ENCODE measurements at places on chromosomes 6 and 20.

DNA sequence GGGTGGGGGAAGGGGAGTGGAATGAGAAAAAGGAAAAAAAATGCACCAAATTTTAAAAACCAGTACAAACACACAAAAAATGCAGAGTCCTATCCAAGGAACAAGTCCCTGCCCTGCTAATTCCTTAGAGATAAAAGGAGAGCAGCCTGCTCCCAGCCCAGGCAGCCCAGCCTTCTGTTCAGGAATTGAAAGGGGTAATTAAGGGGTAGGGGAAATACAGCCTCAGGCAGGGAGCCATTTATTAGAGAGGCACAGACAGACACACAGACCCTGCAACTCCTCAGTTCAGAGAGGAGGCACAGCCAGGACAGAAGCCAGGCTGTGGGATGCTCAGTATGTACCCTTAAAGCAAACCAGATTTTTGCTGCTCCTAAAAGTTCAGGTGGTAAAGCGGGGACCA lies 137.2 kb downstream of the EYA2 start:
- DNase-seq = no peak

- peak; percentile 59 for DNase-seq
Measured at GRCh38 chr20:49675368-49676151, 38.1 kb downstream of the B4GALT5 start.

- no peak for DNase-seq
Measured at GRCh38 chr6:157049133-157049532, 272.0 kb downstream of the ARID1B start.

DNA sequence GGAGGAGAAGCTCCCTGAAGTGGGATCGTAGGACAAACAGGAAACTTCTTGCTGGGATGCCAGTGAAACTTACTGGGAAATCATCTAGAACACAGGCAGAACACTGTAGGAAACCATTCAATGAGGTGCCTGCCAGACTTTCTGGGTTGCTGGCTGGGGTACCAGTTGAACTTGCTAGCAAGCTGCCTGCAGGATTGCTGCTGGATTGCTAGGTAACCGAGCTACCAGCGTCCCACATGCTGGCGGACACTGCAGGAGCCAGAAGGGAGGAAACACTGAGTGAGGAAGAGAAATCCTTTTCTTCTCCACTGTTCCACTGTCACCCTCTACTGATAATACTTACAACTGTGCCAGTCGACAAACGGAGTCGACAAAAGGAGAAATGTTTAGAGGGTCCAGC lies 91.3 kb upstream of the SLC35B3 start:
- DNase-seq = no peak

DNA sequence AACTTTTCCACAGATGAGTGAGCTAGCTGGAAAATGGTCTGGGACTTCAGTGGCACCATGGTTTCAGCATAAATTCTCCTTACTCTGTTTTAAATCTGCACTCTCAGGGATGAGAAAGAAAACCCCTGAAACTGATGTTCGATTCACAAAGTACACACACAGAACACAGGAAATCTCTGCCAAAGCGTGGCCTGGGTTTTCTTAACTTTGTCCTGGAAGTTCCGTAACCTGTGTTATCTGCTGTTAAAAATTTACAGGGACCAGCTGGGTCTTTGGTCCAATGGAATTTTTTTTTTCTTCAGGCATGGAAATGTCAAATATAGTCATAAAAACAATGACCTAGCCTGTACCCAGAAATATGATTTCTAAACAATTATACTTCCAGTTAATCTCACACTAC lies 7.3 kb downstream of the SCML4 start:
- DNase-seq = no peak

DNA sequence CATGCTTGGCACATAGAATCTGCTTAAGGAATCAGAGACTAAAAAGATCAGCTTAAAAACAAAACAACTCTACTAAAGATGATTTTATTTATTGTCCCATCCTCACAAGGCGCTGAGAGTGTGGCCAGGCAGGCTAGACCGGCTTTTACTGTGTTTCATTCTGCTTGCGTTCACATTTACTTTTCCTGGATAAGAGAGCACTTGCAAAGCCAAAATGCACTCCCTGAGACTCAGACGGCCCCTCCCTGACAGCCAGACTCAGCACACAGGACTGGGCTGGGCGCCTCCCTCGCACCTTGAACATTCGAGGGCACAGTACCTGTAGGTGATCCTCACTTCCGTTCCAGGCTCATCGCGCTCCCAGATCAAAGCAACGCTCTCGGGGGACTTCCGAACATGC lies 10.2 kb downstream of the ACSS1 start:
- DNase-seq = no peak

- peak; percentile 30 for DNase-seq
Measured at GRCh38 chr6:89970609-89971337, 76.5 kb downstream of the GJA10 start.

DNA sequence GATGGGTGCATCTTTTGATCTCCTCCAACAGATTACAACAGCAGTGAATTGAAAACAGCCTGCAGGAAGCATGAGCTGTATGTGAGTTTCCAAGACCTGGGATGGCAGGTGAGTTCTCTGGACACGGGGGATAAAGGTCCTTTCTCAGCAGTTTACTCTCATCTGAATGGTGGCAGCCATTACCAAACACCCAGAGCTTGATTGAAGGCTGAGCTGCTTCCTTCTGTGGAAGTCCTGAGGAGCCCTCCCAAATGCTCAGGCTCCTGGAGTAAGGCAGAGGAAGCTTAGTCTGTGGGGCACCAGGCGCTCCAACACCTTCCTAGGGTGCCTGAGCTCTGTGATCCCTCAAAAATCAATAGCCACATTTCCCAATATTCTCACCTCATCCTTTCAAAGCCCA lies 31.5 kb downstream of the TXNDC5 start:
- DNase-seq = no peak

GRCh38 chr6:113650610-113650979 lies 206.6 kb upstream of the MARCKS start:
- no peak for DNase-seq

DNA sequence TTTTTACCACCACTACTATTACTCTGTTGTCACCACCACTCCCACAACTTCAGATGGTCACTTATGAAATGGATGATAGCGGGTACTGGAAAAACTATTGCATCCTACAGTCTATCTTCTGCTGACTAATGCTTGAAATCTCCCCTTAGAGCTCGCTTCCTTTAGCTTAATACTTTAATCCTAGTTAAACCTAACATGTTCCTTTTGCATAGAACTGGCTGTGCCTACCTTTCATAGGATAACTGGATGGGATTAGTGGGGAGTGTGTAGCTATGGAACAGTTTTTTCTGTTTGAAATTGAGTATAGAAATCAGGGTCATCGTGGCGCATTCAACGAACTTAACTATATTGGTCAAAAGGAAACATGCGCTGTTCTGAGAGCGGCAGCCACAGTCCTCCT lies 294.7 kb downstream of the FARS2 start:
- no peak for DNase-seq

GRCh38 chr20:47765691-47766594 lies 19.3 kb downstream of the SULF2 start:
- no peak for DNase-seq

- no peak for DNase-seq
Measured at GRCh38 chr6:79802657-79803300, 144.6 kb downstream of the ELOVL4 start.

- DNase-seq = no peak
Measured at GRCh38 chr20:36544134-36545018, 3.1 kb downstream of the MYL9 start.

- DNase-seq = no peak
Measured at GRCh38 chr6:3037638-3038365, 30.5 kb upstream of the RIPK1 start.

DNA sequence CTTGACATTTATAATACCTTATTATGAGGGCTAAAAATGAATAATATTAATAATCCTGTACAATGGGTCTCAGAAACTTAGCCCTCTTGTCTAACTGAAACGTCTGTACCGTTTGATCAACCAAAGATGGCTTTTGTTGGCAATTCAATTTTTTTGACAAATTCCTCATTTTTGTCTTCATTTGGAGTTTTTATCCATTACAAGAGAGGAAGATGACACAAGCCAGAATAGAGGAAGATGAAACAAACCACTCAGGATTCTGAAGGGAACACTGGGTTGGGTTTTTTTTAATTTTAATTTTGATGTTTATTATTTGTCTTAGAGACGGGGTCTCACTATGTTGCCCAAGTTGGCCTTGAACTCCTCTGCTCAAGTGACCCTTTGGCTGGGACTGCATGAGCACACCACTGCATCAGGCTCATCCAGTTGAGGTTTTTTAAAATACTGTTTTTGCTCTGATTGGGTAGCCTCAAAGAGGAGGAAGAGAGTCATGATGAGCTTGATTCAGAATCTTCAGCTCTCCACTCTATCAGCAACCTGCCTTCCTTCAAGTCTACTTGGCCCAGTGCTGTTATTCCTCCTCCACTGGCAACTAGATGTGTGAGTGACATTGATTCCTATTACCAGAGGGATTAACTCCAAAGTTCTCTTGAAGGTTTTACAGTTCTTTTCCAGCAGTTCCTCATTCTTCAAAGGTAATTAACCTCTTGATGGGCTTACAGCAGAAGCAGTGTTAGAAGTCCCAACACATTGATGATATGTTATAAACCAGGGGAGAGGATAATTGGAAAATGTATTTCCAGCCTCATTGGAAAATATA lies 71.3 kb downstream of the ATXN1 start:
- no peak for DNase-seq

DNA sequence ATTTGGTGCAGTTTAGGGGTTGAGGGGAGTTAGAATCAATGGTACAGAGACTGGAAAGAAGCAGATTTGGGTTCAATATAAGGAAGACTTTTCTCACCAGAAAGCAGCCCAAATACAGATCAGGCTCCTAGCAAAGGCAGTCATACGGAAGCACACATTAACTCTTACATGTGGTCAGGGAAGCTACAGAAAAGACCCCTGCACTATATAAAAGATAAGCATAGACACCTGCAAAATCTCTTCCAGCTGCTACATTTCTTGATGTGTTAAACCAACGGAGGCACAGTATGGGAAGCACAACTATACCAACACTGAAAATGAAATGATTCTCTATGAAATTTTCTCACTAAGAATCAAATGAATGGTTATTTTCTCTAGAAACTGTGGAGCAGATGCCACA lies 150.8 kb downstream of the GMDS start:
- DNase-seq = no peak

GRCh38 chr20:24392612-24393011 lies 76.8 kb upstream of the SYNDIG1 start:
- no peak for DNase-seq

GRCh38 chr20:54004445-54004844 lies 65.9 kb downstream of the BCAS1 start:
- DNase-seq = peak; percentile 23

- no peak for DNase-seq
Measured at GRCh38 chr6:145561095-145562072, 173.9 kb downstream of the EPM2A start.

DNA sequence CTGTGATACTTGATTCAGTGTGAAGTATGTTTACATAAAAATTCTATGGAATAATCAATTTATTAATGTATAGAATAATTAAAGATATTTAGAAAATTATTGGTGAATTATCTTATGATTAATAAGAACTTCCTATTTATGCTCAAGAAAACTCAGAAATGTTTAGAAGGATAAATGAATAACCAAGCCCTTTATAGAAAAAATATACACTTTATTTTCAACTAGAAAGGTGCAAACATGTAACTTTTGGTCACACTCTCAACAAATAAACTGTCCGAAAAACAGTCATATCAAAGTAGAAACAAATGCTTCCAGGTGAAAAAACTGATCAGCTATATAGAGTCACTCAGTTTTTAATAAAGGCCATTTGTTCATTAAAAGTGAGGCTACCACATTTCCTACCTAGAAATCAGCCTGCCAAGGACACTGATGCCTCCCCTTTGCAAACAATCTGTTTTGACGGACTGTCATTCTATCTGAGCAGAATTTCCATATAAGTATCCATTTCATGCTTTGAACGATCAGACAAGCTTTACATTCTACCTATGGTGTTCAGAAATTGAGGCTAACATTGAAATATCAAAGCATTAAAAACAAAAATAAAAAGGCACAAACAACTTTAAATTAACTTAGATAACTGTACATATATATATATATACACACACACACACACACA lies 3.0 kb downstream of the CCN2 start:
- DNase-seq = no peak

DNA sequence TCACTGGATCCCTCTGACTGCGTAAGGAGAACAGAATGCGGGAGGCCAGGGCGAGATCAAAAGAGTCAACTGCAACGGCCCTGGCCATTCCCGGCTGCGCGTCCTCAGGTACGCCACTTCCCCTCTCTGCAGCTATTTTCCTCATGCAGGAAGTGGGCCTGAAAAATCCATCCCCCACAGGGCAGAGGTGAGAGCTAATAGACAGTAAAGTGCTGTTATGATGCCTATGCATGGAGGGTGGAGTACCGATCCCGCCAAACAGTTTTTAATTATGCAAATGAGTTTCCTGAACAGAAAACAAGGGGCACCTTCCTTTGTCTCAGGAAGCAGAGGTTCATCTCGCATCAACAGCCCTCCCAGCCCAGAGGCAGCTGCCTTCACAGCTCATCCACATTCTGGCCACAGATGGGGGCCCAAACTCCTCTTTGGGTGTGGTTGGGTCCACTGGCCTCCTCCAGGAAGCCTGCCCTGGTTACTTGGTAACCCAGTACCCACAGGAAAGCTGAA lies 9.3 kb downstream of the PREX1 start:
- DNase-seq = peak; percentile 50

DNA sequence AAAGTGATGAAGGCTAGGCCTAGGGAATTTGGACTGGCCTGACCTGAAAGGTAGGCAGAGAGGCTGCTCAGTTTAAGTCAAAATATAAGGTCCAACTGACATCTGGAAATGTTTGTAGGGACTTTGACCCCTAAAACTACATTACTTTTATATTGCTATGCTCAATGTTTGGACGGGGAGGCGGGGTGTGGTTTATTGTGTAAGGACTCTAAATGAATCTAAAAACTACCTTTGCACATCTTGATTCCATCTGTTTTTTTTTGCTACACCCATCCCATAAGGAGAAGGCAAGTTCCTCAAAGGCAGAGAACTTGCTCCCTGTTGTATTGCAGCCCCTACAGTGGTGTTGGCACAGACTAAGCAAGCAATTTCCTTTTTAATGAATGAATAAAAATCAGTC lies 227.1 kb downstream of the HACE1 start:
- no peak for DNase-seq

- DNase-seq = no peak
Measured at GRCh38 chr6:128882991-128883611, at the start of gene LAMA2. LAMA2 (plus strand) TSS chr6:128883138; CDS start chr6:128883246, 108 bp downstream.

GRCh38 chr6:148244217-148244935 lies 98.3 kb upstream of the SASH1 start:
- no peak for DNase-seq

- no peak for DNase-seq
Measured at GRCh38 chr6:123742626-123743025, 61.0 kb upstream of the NKAIN2 start.

GRCh38 chr6:6025736-6026135 lies 19.0 kb upstream of the NRN1 start:
- DNase-seq = no peak

Measured in GM10248 (cell line).